ENCODE measurements at places on chromosomes 13 and 19.

DNA sequence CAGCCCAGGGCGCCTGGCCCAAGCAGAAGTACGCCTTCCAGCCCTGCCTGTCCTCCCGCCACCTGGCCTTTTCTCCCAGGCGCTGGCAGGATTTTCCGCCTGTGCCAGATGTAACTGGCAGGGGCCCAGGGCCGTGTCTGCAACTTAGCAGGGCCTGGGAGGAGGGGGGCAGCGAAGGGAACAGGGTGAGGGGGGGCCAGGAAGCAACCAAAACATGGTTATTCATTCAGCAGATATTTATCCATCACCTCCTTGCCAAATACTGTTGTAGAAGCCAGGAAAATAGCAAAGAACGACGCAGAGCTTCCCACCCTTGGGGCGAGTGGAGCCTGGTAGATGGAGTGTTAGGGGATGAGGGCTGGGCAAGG, 5.6 kb downstream of the TLE6 start:
- peak; percentile 81 for DNase-seq

DNA sequence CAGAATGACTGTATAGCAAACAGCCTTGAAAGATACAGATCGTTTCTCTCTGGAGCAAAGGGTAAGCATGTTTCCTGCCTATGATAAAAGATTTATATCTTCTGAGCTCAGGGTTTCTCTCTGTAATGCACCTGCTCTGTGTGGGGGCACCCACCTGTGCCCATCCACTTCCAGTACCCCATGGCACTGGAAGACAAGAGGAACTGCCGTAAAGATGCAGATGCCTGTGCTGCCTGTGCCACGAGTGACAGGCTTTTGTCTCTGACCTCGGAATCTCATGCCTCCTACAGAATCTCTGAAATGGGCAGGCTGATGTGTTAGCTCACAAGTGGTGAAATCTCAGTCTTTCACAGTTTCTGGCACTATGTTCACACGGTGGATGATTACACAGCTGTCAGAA, 50.3 kb upstream of the ATP11A start:
- no peak for DNase-seq

GRCh38 chr13:74966814-74967424, 515.0 kb downstream of the TBC1D4 start:
- no peak for DNase-seq

DNA sequence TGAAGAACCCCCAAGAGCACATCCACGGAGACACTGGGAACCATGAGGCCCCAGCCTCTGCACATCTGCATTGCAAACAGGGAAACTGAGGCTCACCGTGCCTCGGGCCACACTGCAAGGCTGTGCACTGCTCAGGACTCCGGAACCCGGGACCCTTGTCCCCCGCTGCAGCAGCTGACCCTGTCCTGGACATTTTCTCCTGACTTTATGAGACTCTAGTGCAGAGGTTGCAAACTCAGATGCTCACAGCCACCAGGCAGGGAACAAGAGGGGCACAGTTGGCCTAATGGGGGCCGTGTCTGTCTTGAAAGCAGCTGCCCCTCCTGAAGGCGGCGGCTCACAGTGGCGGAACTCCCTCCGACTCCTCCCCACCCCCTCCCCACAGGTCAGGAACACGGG, 16.5 kb upstream of the IGLON5 start:
- no peak for DNase-seq

DNA sequence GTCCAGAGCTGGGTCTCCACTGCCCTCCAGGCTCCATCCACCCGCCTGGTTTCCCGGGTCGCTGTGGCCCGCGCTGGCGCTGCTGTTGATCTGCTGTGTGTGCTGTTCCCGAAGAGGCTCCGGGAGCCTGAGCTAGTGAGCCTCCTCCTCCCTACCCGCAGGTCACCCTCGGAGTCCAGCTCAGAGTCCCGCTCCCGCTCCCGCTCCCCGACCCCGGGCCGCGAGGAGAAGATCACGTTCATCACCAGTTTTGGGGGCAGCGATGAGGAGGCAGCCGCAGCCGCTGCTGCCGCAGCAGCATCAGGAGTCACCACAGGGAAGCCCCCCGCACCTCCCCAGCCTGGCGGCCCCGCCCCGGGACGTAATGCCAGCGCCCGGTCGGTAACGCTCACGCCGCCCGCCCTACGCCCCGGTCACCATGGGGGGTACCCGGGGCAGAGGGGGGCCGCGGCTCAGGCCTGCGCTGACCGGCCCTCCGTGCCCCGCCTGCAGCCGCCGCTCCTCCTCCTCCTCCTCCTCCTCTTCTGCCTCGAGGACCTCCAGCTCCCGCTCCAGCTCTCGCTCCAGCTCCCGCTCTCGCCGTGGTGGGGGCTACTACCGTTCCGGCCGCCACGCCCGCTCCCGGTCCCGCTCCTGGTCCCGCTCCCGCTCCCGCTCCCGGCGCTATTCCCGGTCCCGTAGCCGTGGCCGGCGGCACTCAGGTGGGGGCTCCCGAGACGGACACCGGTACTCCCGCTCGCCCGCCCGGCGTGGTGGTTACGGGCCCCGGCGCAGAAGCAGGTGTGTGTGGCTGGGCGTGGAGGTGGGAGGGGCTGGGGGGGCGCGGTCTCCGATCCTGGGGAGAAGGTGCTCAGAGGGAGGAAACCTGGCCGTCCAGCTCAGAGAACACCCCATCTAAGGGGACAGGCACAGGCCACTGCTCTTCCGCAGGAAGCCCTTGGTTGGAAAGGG, 12.2 kb downstream of the ZNF296 start:
- DNase-seq: no peak

Data from ascending aorta (tissue), 2 donors.